HTR-8/SVneo (cell line): ENCODE measurements at places on chromosomes 5 and 9.

GRCh38 chr5:153543959-153544470 lies 53.5 kb downstream of the GRIA1 start:
- no peak for DNase-seq

GRCh38 chr5:87121304-87122150 lies 146.2 kb upstream of the RASA1 start:
- peak; percentile 56 for DNase-seq

- DNase-seq: no peak
These were observed 243.7 kb downstream of the MPDZ start for GRCh38 chr9:13035822-13036221.

DNA sequence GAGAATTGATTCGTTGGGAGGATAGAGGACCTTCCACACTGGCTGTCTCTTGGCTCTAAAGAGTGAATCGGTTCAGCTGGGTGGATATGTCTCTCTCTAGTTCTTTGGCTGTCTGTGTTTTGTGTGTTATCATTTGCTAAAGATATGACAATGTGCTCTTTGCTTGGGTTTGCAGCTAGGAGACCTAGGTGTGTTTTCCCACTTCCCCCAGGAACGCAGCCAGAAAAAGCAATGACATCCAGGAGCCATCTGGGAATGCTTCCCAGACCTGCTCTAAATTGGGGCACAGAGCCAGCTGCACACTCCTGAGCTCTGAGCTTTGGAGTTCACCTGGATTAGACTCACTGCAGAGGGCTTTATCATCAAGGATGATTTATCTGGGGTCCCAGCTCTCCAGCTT lies 12.8 kb upstream of the PDZD2 start:
- DNase-seq: no peak

- no peak for DNase-seq
These were observed 159.6 kb downstream of the IRX2 start for GRCh38 chr5:2591777-2592453.

- no peak for DNase-seq
These were observed 42.0 kb upstream of the ENTREP1 start for GRCh38 chr9:69283003-69283402.
